Posterior cingulate gyrus (tissue), 11 donors: ENCODE measurements at places on chromosomes 16 and 17.

- peak; percentile 31 for DNase-seq
Measured at GRCh38 chr16:67430977-67431774, at the start of gene HSD11B2. TSS of gene HSD11B2 (plus strand) at chr16:67431121. CDS start at chr16:67431249, 128 bp downstream.

GRCh38 chr17:4796552-4796920, 572 bp downstream of the PSMB6 start:
- no peak for DNase-seq

DNA sequence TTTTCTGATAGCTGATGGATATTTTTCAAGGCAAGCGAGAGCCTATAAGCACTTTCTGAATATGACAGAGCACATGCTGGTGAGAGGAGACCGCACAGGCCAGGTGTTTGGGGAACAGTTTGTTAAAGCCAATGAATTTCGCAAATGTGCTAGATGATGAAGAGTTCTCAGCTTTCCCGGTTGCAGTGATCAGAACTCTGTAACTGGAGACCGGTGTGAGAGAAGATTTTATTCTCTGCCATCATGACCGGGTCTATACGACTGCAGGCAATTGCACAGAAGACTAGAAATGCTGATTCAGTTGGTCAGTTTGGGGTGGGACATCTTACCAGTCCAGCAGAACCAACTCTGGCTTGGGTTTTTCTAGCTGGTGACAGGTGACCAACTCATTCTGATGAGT, 25.4 kb downstream of the SMTNL2 start:
- no peak for DNase-seq

GRCh38 chr16:79612207-79612606, 11.7 kb upstream of the MAF start:
- DNase-seq: no peak

- no peak for DNase-seq
Measured at GRCh38 chr17:4733073-4733531, 1.9 kb downstream of the MED11 start.

GRCh38 chr17:67476787-67477335, 99.8 kb downstream of the PITPNC1 start:
- no peak for DNase-seq

DNA sequence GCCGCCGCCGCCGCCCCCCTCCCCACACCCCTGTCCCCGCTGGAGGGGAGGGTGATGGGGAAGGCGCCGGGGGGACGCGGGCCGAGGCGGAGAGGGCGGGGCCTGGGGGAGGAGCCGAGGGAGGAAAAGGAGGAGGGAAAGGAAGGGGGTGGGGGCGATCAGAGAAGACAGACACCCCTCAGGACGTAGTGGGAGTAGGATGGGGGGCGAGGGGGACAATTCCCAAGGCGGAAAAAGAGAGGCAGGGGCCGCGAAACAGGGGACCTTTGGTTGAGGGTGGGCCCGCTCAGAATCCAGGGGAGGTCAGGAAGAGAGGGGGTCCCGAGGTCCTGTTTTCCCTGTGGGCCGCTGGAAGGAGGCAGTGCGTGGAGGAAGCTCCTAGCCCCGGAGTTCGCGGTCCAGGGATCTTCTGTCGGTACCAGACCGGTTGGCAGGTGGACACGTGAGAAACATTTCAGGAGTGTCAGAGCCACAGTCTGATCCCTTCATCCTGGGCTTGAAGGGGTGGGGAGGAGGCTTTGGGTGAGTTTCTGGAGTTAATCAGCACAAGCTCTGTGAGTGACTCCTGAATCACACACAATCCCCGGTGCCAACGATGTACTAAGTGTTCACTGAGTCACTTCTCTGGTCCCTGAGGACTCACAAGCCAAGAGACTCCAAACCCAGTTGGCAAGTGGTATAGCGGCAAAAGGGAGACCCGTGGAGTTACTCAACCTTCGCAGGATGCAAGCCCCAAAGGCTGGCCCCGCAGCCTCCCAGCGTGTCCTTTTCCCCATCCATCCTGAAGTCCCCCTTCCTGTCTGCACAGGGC, at the start of gene XYLT1:
TSS of gene XYLT1 (minus strand) at position 53 of the 811 bp plus-strand sequence. CDS start 164 bp downstream, outside the sequence.
- peak; percentile 75 for DNase-seq

- DNase-seq: no peak
Measured at GRCh38 chr17:38600416-38600815, 5.3 kb downstream of the SRCIN1 start.

GRCh38 chr17:48894886-48895285, 2.3 kb downstream of the ATP5MC1 start:
- DNase-seq: no peak

DNA sequence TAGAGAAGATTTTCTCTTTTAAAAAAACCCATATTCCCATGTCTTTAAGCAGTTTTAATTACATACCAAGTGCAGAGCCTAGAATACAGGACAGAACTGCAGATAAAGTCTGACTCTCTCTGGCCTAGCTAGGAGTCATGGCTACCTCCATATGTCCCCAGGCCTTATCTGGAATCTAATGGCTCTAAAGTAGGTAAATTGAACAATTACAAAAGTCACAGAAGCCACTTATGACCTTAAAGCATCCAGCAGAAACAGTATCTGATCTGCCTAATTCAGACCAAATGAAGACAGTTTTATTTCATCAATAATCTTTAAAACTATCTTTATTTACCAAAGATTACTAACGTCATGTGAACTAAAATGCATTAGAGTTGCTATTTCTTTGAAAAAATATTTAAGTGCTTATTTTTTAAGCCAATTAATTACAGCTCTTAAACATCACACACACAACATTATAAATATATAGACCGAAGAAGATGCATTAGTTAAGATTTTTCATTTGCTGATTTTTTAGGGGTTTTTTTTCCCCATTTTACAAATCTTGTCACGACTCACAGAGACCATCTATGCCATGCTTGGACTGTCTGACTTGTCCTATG, 28.7 kb downstream of the PMM2 start:
- no peak for DNase-seq

DNA sequence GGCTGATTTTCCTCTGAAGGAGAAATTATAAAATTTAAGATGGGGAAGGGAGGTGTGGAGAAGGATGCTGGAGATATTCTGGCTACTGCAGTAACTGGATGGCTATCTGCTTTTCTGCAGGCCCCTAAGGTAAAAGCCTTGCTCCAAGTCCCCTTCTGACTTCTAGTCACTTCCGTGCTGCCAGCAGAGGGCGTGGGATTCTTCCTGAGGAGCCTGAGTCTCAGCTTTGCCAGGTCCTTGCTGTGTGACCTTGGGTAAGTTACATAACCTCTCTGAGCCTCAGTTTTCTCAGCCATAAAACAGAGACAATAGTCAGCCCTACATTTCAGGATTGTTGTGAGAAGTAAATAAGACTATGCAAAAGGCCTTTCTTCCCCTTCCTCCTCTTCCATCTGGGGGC, 24.3 kb upstream of the TMEM220 start:
- peak; percentile 78 for DNase-seq
